Hematopoietic multipotent progenitor cell treated with erythropoietin and hydrocortisone succinate and interleukin-3 and kit ligand, for 8 days (in vitro differentiated cells): ENCODE measurements at places on chromosomes 1 and 21.

- DNase-seq, result no peak
These were observed 91.5 kb upstream of the ESRRG start for GRCh38 chr1:216814576-216815259.

DNA sequence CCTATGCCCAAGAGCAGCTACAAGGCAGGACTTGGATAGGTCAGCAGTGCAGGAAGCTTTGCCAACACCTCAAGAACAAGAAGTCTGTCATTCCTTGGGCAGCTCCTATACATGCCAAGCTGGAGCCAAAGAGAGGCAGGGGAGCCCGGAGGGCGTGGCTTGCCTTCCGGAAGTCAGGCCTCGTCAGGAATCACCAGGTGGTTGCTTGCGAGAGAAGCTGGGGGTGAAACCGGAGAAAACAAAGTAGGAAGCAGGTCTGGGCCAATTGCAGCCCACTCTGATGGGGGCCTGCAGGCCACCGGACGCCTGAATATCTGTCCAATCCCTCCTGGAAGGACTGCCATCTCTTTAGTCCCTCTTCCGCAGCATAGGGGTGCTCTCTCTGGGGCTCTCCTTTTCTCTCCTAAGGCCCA lies 794 bp upstream of the FAM76A start:
- no peak for DNase-seq

- DNase-seq, result peak; percentile 50
These were observed 1695.3 kb downstream of the BRINP3 start for GRCh38 chr1:188782220-188782841.

DNA sequence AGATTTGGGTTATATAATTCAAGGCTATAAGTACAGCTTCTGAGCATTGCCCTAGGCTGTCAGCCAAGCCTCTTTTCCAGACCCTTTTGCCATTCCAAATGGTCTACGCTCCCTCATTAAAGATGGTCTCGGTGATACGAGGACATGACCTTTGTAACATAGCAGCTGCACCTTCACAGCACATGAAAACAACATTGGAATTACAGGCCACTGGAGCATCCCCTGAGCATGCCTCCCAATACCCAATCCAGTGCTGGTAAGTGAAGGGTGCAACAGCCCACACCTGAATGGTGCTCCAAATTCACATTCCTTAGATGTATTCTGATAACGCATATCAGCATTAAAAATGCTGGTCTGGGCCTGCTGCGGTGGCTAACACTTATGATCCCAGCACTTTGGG lies 20.1 kb upstream of the PTPRF start:
- DNase-seq, result no peak

DNA sequence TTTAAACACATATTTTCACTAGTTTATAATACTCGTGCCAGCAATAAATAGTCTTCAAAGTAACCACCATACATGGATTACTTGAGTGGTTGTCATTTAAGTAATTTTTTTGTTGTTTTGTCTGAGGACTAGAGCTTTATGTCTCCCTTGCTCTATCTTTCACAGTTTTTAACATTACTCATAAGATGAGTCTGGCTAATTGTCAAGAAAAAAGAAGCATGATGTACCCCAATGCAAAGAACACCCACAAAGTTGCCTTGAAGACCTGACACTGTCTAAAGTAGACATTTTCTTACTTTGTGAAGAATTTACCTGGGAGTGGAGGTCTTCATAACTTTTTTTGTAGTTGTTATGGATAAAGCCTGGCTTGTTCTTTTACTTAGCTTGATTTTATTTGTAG lies 210.4 kb upstream of the BRINP3 start:
- no peak for DNase-seq

GRCh38 chr1:111903871-111904449 lies 85.5 kb downstream of the KCND3 start:
- DNase-seq, result no peak

DNA sequence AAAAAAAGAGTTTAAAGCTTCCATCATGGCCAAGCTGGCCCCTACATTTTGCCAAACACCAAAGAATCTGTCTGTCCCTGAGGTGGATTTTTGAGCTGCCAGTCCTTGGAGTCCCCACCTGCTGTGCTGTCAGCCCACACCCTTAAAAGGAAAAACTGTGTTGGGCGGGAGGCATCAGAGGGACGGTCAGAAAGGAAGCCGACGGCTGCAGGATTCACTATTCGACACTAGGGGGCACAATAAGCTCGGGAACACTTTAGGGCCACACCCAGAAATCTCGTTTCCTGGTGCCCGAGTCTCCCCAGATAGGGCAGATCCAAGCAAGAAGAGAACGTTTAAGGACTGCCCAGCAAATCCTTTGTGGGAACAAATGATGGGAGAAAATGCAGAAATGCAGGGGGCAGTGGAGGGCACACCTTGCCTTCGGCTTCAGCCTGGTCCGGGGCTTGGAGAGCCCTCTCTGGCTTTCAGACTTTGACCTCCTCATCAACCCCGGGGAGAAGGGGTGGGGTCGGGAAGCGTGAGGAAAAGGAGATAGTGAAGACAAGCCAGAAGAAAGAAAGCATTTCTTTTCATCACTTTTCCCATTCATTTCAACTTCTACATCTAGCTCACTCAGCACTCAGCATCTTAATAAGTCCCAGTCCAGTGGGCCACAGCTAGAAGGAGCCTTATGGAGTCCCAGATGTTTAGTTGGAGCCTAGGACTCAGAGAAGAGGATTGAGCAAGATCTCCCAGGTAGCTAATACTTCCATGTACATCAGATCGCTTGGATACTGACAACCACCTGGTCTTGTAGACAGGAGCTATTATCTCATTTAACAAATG lies 5.0 kb upstream of the CTTNBP2NL start:
- DNase-seq, result peak; percentile 88

GRCh38 chr1:59814901-59815825 lies at the start of gene HOOK1:
Gene HOOK1, plus strand, starts transcription at chr1:59814949. Its CDS starts 169 bp downstream, at chr1:59815118.
- no peak for DNase-seq

- no peak for DNase-seq
These were observed 24.8 kb upstream of the SELENON start for GRCh38 chr1:25774921-25775771.

GRCh38 chr1:93686504-93687250 lies 5.0 kb upstream of the BCAR3 start:
- DNase-seq, result no peak

DNA sequence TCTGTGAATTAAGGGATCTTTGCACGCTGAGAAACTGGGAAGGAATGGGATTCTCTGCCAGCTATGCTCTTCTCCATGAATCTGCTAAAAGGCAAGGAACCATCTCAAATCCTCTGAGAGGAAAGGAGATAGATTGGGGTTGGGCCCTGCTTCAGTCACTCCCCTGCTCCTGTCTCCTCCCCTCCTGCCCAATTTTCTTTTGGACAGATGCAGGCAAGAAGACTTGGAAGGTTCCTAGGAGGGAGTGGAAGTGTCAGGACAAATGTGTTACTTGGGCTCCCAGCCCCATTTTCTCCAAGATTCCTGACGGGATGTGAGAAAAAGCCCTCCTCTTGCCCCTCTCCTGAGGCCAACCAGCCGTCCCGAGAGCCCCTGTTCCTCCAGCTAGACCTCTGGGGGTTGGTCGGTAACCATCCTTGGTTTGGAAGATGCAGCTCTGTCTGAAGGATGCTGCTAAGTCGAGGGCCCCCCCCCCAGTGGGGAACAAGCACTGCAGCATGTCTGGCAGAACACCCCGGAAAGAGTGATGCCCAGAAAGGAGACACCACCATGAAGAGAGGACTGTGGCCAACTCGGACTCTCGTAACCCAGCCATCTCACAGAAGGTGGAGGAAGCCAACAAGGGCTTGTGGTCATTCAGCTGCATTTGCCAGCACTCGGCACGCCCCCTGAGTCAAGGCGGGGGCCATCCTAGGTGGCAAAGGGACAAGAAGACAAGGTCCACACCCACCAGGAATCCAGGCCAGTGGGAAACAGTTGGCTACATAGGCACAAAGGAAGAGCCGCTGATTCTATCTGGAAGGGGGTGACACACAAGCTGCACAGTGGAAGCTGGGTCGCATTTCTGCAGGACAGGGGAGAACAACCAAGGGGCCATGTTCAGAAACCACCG lies 43.7 kb downstream of the CDK18 start:
- no peak for DNase-seq

- DNase-seq, result no peak
These were observed 41.6 kb downstream of the NUAK2 start for GRCh38 chr1:205279986-205280385.

GRCh38 chr1:83113652-83114051 lies 885.3 kb downstream of the TTLL7 start:
- no peak for DNase-seq

DNA sequence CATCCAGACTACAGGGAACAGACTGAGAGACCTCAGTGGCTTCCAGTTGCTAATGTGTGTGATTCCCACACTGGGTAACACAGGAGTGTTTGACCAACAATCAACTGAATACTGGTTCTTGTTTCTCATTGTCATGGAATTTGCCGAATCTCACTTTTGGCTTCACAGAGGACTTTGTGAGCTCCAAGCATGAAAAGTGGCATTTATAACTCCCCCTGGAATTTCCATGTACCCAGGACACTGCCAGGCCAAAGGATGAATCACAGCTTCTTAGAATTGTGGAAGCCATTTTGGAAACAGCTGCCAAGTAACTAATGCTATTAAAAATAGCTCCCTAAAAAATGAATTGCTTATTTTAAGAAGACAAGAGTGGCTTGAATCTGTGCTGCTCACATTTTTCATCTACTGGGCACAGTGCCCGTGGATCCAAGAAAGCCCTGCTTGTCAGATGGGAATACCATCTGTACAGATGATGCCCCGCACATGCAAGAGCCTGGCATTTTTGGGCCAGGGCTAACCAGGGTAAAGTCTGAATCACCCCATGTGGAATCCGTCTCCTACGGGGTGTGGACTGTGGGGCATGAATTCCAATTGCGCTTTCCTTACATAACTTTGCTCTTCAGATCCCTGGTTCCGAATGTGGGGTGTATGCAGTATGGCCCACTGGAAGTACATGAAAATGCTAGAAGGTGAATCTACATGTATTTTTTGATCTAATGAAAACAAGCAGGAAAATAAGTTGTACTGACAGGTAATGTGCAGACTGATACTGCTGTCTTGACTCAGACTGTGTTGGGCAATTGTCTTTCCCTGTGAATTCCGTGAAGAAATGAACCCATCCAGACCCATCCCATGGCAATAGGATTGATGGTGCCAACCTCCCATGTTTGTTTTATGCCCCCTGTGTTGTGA lies 487.3 kb downstream of the SIPA1L2 start:
- DNase-seq, result no peak
